ENCODE measurements at places on chromosomes 5 and 9.

- DNase-seq: no peak
Observed at GRCh38 chr5:96476654-96477053, 43.6 kb upstream of the PCSK1 start.

DNA sequence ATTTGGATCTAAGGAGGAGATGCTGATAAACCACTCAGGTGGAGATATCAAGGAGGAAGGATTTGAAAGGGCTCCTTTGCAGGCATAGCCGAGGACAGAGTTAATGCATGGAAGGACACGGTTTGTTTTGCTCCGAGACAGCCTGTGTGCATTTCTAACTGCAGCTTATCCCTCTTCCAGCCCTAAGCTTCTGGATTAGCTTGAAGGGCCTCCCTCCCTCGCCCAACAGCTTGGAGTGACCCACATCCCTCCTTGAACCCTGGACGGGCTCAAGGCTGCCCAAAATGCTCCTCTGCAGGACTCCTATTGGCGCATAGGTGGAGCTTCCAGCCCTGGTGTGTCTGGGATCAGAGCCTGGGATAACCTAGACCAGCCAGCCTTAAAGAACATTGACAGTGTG, 66.7 kb downstream of the PPARGC1B start:
- no peak for DNase-seq

DNA sequence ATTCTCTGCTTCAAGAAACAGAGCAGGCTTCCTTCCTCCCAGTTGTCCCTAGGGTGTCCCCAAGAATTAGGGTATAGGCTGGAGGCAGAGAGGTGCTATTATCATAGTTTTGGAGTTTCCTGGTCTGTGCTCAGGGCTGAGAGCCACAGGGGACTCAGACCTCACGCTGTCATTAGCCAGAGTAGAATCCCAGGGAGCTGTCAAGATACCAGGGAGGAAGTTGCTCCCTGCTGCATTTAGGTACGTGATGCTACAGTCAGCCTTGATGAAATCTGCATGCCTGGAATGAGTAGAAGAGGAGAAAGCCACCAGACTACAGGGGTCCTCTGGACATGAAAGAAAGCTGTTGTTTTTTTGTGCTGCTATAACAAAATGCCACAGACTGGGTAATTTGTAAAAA, 273.2 kb downstream of the SH3GL2 start:
- DNase-seq: no peak

GRCh38 chr9:36136894-36137391, 410 bp downstream of the GLIPR2 start:
- DNase-seq: no peak

DNA sequence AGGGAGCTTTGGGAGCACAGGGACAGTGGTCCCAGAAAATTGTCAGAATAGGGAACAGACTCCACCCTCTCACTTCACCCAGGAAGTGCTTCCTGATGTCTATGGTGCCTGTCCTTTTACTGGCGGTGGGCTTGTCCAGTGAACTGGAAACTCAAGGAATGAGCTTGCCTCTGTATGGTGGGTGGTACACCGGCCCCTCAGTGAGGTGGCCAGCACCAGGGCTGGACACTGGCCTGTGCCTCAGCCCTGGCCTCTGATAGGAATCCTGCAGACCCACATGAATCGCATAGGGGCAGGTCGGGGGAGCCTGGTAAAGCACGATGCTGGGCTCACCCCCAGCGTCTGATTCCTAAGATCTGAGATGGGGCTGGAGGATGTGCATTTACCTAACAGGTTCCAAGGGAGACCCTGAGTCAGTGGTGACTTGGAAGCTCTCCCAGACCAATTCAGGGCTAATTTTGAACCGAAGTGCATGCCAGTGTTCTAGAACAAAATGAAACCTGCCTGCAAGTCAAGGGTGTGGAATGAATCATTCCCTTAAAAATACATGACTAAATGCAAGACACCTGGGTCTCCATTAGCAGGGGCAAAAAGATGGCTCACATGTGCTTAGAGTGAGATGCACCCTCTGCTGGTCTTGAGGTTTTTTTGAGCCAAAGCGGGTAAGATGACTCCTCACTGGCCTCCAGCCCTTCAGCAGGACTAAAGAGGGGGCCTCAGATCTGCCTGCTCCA, 178.3 kb downstream of the HSPA4 start:
- no peak for DNase-seq
